SHP77 (cell line): ENCODE measurements at places on chromosomes 2 and 18.

DNA sequence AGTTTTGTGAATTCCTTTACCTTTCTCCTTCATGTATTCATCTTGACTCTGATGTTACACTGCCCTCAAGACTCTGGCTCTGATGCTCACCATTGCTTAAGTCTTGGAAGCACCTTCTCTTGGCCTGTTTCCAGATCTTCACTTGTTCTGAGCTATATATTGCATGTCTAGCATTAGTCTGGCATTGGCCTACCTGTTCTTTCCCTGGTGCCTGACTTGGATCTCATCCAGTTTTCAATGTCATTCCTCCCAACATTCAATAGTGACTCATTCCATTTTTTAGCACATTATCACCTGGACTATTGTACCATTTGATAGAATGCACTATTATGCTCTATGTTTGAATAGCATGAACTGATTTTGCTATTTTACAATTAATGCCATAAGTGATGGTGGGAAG lies 127.3 kb upstream of the NYAP2 start:
- DNase-seq, result peak; percentile 6

DNA sequence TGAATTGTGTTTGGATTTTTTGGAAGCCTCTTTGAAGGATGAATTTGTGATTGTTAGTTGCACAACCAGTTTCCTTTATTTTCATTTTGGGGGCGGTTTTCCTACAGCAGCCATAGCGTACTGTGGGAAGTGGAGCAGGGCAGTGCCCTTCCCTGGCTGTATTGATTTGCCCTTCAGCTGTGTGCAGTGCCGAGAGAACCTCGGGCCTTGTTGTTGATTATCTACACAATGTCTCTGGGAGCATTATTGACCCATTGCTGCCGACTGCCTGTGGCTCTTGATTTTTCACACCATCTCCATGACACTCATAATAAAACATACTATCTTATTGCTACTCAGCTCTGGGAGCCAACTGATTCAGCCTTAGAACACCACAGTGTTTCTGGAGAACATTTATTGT lies 162.2 kb upstream of the BOD1L2 start:
- DNase-seq, result peak; percentile 61

DNA sequence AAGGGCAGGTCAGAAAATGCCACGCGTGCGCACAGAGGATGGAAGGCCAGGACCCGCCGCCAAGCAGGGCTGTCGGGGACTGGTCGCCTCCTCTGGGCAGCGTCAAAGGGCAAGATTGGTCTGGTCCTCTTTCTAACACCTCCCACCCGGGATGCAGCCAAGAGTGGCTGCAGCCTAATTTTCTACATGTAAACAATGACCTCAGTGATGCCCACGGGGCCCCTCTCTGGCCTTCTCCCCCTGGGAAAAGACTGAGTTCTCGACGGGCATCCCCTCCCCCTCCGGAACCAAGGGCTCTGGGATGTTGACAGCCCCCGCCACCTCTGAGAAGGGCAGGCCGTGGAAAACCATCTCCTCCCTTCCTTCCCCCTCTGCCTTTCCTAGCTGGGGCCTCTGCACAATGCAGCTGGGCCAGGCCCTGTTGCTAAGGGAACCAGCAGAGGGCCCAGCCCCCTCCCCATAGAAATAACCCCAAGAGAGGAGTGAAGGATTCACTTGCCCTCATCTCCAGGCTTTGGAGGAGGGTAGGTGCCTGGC lies 80.0 kb upstream of the ZNF532 start:
- no peak for DNase-seq

DNA sequence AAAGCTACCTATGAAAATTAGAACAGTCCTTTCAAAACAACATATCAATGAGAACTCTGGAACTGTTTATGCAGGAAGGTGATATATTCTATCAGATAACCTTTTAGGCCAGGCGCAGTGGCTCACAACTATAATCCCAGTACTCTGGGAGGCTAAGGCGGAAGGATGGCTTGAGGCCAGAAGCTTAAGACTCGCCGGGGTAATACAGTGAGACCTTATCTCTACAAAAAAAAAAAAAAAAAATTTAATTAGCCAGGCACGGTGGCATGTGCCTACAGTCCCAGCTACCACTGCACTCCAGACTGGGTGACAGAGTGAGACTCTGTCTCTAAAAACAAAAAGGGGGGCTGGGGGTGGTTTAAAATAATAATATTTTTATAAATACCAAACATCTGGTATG lies 77.9 kb downstream of the OSBPL1A start:
- DNase-seq, result no peak

- no peak for DNase-seq
Observed at GRCh38 chr18:38456253-38456652, 890.7 kb upstream of the CELF4 start.

DNA sequence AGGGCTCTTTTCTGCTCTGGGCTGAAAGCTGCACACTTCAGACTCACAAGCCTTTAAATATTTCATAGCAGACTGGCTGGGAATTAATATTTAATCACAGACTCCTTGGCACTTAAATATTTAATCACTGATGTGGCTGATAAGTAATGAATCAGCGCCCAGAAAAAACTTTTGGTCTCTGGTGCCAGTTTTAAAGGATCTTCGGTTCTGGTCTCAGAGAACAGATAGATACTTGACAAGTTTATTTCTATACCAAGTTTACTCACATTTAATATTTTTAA lies 201.2 kb downstream of the MYCN start:
- no peak for DNase-seq

DNA sequence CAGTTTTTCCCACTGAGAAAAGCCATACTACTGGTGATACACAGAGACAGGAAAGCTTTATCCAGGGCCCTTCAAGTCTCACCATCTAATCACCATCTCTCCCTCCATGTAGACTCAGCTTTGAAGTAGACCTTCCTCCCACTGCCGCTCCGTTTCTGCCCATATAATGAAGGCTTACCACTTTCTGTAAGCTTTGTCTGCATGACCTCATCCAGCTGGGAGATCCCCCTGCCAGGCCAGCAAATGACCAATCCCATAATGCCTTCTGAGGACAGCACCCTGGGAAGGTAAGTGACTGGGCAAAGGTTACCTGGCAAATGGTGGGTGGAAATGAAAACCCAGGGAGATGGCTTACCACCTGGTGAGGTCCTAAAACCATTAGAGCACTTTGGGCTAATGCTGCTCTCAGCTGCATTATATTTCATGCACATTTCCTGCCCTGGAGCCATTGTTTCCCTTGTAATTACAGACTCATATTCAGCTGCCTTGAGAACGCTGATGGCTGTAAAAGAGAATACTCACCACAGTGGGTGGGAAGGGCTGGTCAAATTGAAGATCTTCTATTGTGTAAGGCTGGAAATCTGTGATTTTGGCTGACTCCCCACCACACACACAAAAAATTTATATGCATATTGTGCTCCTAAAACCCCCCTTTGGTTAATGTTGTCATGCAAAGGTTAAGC lies 350.7 kb upstream of the SYT4 start:
- no peak for DNase-seq

DNA sequence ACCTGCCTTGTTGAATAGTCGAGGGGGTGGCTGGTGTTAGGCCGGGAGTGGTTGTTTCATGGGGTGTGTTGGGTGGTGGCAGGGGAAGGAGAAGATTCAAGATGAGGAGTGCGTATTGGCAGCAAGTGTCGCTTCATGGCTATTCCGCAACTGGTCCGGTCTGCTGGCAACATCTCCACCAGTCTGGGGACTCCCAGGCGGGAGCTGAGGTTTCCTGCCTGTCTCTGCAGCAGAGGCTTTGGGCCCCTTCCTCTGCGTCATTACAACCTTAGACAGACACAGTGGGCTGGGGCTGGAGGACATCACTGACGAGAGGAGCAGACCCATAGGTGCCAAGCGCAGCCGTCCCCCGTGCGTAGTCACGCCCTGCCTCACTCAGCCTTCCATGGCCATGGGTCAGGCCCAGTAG lies 64.0 kb upstream of the MCFD2 start:
- no peak for DNase-seq

GRCh38 chr2:141824790-141825189 lies 306.0 kb downstream of the LRP1B start:
- no peak for DNase-seq

- DNase-seq, result no peak
Observed at GRCh38 chr2:97267411-97268074, 154.6 kb downstream of the ANKRD36 start.

GRCh38 chr2:201040867-201041628 lies 30.4 kb downstream of the HYCC2 start:
- DNase-seq, result no peak

DNA sequence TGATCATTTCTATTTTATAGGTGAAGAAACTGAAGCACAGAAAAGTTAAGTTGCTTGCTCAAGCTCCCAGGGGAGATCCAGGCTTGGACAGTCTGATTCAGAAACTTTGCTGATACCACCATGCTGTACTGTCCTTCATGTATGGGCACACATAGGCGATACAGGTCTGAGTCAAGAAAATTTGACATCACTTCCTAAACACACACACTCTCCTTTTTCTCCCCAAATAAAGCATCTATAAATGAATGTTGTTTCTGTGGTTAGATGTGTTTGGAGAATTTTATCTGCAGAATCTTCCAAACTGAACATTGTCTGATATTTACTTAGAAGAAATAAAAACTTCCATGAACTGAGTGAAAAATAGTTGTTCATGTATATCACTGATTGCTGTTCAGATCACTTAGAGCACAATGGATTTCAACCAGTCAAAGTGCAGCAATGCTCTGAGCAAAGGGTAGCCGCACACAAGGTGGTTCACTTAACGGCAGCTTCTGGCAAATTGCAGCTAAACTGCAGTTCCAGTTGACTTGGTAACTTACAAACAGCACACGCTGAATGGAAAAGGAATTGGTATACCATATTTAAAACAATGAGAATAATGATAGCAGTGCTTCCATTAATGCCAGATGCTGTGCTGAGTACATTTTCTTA lies 10.0 kb upstream of the AGFG1 start:
- no peak for DNase-seq

- DNase-seq, result peak; percentile 54
Observed at GRCh38 chr18:68417166-68417799, 297.6 kb downstream of the TMX3 start.

- DNase-seq, result no peak
Observed at GRCh38 chr18:52869942-52870907, 530.2 kb downstream of the DCC start.

- DNase-seq, result no peak
Observed at GRCh38 chr2:181953881-181954537, 31.6 kb upstream of the PPP1R1C start.

DNA sequence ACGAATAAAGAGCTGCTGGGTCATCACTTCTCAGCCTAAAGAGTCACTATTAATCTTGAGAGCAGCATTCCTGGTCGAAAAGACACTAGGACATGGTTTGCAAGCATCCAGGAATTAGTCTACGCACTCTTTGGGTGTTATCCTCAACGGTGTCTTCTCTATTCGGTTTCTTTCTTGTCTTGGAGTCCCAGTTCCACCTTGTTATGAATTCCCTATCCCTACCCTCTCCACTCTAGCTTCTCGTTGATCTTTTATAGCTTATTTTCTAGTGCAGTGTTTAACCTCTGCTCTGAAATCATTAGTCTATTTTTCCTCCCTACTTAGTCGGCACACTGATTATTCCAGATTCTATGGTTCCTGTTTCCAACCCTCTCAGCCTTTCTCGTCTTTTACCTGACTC lies 158.1 kb upstream of the LRRTM1 start:
- no peak for DNase-seq

- DNase-seq, result no peak
Observed at GRCh38 chr2:149799013-149799705, 211.6 kb upstream of the MMADHC start.

DNA sequence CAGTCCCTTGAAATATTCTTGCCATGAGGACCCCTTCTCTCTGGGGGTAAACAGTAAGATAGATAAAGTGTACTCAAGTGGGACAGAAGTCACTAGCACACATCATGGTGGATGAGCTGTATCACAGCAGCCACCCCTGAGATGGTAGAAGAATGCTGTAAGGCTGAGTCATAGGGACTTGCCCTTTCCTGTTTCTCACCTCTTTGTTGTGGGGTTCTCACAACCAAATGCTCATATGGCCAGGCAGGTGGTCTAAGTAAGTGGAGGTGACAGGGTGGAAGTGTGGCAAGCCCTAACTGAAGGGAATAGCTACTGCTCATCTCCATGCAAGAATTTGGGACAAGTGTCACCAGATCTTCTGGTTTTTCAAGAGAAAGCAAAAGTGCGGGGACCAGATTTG lies 202.7 kb upstream of the SLC14A2 start:
- DNase-seq, result no peak

DNA sequence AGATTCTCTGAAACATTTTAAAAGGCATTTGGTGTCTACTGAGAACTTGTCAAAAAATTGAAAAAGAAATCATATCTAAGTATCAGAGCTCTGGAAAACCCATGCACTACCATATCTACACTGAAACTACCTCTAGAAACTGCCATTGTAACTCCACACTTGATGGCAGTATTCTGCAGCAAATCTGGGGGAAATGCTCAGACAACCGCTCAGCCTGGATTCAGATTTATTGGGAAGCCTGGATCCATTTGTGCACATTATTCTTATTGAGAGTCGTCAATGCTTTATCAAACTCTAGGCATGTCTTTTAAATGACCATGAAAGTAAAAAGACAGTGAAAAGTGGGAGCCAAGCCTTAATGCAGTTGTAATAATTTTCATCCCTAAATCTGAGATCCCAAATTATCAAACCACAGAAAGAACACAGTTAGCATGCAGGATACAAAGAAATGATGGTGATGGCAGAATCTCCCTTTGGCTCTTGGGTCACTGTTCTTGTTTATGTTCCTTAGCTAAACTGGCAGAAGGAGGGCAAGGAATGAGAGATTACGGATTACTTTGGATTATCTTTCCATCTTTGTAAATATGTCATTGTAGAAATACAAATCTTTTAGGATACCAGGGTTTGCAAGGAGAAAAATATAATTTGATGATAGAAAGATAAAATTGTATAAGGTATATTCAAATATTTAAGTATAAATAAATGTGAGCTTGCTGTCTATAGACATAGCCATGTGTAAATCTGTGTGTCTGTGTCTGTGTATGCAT lies 512.1 kb upstream of the SYT4 start:
- no peak for DNase-seq

DNA sequence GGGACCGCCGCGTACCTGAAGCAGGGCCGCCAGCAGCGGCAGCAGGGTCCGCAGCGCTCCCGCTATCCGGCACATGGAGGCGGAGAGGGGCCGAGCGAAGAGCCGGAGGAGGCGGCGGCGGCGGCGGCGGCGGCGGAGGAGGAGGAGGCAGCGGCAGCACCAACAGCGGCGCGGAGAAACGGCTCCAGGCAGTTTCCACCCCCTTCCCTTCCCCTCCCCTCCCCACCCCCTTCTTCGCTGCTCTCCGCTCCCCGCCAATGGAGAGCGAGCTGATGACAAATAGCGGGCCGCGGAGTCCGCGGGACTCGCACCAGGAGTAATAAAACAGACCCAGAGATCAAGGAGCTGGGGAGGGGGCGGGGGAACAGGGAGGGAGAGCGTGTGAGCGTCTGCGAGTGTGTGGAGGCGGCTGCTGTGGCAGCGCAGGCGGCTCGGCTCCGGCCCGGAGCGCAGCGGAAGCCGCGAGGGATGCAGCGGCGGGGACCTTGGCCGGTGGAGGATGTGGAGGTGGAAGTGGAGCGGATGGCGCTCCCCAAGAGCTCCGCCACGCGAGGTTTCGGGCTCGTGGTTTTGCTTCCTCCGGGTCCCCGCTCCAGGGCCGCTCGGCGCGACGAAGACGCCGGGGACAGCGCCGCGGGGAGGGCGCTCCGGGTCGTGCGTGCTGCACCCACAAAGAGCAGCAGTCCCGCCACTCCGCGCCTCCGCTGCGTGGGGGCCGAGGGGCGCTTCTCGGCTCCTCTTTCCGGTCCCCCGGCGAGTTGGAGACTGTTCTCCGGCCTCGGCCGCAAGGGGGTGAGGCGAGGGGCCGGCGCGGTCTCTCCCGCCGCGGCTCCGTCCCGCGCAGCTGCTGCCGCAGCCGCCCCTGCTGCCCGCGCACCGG lies at the start of gene CDH2:
TSS of gene CDH2 (minus strand) at position 183 of the 880 bp plus-strand sequence. CDS start at position 75, 108 bp downstream.
- peak; percentile 89 for DNase-seq
